ENCODE measurements at places on chromosomes 16 and 17. TPM values are rescaled to one million over a fixed set of nuclear protein-coding genes. Genes with fewer than 3 reads are reported as not detected.

- H3K27me3 ChIP-seq: peaks cover 9% of the 10 kb centered on the region
- H3K4me3 ChIP-seq: no peak overlapping the region
- no peaks in the 10 kb centered on the region for H3K36me3 ChIP-seq
- no peaks in the 10 kb centered on the region for H3K4me1 ChIP-seq
- DNase-seq: no peak
- H3K27ac ChIP-seq: no peak overlapping the region
Measured at GRCh38 chr17:56514899-56515298, 78.6 kb upstream of the NOG start.

DNA sequence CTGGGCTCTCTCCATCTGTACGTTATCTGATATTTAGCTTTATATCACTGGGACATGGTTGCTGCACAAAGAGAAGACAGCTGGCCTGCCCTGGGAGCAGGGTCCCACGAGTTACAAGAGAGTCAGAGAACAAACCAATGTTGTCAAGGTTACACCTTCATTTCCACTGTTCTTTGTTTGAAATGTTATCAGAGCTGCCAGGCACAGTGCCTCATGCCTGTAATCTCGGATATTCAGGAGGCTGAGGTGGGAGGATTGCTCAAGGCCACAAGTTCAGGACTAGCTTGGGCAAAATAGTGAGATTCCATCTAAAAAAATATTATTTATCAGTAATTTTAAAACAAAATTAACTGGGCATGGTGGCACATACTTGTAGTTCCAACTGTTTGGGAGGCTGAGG, 34.6 kb downstream of the ATP6V0A1 start:
- H3K36me3 ChIP-seq: peaks cover 5% of the 10 kb centered on the region
- H3K4me1 ChIP-seq: peaks cover 14% of the 10 kb centered on the region
- no peak overlapping the region for H3K4me3 ChIP-seq
- peaks cover 3% of the 10 kb centered on the region for H3K27me3 ChIP-seq

GRCh38 chr17:45948498-45948880, 50.6 kb upstream of the STH start:
- peaks cover 13% of the 10 kb centered on the region for H3K4me1 ChIP-seq
- no peak for DNase-seq
- H3K27me3 ChIP-seq: peaks cover 37% of the 10 kb centered on the region

DNA sequence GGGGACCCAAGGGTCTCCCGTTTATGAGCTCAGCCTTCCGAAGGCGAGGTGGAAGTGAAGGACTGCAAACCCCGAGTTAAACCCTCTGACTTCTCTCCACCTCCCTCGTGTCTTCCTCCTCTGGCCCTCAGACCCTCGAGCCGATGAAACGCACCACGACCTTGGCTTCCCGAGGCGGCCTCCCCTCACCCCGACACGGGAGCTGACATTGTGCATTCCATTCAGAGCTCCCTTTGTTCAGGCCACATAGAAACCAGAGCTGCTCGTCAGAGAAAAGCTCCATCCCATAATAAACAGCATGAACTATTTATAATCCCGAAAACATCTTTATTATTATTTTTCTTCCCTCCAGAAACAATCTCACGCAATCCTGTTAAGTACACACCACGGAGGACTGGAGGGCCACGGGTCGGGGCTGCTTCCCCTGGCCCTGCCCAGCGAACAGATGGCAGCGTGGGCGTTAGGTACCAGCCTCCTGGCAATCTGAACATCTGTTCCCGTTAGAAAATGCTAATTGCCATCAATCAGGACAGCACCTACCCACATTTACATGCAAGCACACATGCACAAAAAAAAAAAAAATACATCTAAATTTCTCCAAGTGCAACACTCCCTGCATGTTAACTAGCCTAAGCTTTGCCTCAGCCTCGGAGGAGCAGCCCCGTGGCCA, 145.7 kb downstream of the RBFOX3 start:
- no peak overlapping the region for H3K4me3 ChIP-seq
- no peaks in the 10 kb centered on the region for H3K36me3 ChIP-seq
- no peak overlapping the region for H3K27ac ChIP-seq
- no peaks in the 10 kb centered on the region for H3K4me1 ChIP-seq

DNA sequence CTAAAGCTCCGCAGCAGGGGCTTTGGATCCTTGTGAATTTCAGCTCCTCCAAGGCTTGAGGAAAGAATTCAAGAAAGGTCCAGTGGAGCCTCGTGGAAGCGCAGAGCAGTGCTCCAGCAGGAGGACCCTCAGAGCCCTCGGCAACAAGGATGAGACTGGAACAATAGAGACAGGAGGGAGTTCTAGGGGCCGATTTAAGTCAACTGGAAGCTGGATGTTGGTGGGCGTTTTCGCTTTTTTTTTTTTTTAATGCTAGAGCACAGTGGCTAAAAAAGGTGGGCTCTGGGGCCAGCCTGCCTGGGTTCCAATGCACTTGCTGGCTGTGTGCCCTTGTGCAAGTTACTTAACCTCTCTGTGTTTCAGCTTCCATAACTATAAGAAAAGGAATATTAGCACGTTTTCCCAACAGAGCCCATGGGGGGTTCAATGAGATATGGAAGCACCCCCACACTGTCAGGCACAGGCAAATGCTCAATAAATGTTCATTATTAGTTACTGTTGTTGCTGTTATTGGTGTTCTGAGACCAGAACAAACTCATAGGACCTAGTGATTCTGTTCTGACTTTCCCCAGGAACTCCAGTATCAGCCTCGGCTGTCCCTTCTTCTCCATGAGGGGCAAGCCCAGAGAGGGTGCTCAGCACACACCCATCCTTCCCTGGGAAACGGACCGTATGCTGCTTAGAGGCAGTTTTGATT, 5.3 kb upstream of the CBX8 start:
- H3K4me1 ChIP-seq: peaks cover 36% of the 10 kb centered on the region
- DNase-seq: no peak
- H3K4me3 ChIP-seq: peak overlapping the region; percentile 28
- no peaks in the 10 kb centered on the region for H3K36me3 ChIP-seq

GRCh38 chr17:81885869-81886548, 5.4 kb downstream of the ALYREF start:
- H3K36me3 ChIP-seq: peaks cover 41% of the 10 kb centered on the region
- no peak overlapping the region for H3K4me3 ChIP-seq
- peaks cover 11% of the 10 kb centered on the region for H3K4me1 ChIP-seq
- no peak for DNase-seq

GRCh38 chr17:737561-738113, 5.2 kb downstream of the TLCD3A start:
- H3K4me1 ChIP-seq: peaks cover 24% of the 10 kb centered on the region
- no peak overlapping the region for H3K27ac ChIP-seq
- H3K36me3 ChIP-seq: peaks cover 41% of the 10 kb centered on the region
- H3K27me3 ChIP-seq: no peaks in the 10 kb centered on the region
- no peak for DNase-seq

- no peaks in the 10 kb centered on the region for H3K4me1 ChIP-seq
- H3K27ac ChIP-seq: no peak overlapping the region
- no peak for DNase-seq
- H3K4me3 ChIP-seq: no peak overlapping the region
Measured at GRCh38 chr16:35797811-35798210, 2338.4 kb downstream of the TP53TG3F start.

- H3K4me1 ChIP-seq: no peaks in the 10 kb centered on the region
- no peaks in the 10 kb centered on the region for H3K36me3 ChIP-seq
- H3K27me3 ChIP-seq: peaks cover 14% of the 10 kb centered on the region
- no peak overlapping the region for H3K4me3 ChIP-seq
Measured at GRCh38 chr17:51734976-51735375, 423.5 kb downstream of the CA10 start.

DNA sequence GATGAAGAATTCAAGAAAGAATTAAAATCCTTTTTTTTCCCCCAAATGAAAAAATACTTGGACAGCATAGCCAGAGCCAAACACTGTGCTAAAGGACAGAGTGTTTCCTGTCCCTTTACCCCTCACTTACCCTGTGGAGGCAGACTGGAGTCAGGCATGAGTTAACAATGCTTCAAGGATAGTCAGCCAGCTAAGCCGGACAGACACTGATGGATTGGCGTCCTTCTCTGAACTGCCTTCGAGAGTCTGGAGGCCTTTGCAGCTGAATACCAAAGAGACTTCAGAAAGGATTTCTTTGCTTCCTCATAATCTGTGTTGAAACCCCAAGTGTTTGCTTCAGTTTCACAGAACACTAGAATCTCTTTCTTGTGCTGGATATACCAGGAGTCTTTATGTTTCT, 4.6 kb downstream of the METTL9 start:
- H3K36me3 ChIP-seq: peaks cover 5% of the 10 kb centered on the region
- no peak for DNase-seq
- peaks cover 56% of the 10 kb centered on the region for H3K4me1 ChIP-seq
- no peak overlapping the region for H3K4me3 ChIP-seq
- H3K27me3 ChIP-seq: no peaks in the 10 kb centered on the region
- no peak overlapping the region for H3K27ac ChIP-seq

- H3K36me3 ChIP-seq: no peaks in the 10 kb centered on the region
- no peak for DNase-seq
- no peaks in the 10 kb centered on the region for H3K27me3 ChIP-seq
- no peak overlapping the region for H3K4me3 ChIP-seq
- no peak overlapping the region for H3K27ac ChIP-seq
- H3K4me1 ChIP-seq: no peaks in the 10 kb centered on the region
Measured at GRCh38 chr16:49115956-49116355, 165.7 kb downstream of the CBLN1 start.

DNA sequence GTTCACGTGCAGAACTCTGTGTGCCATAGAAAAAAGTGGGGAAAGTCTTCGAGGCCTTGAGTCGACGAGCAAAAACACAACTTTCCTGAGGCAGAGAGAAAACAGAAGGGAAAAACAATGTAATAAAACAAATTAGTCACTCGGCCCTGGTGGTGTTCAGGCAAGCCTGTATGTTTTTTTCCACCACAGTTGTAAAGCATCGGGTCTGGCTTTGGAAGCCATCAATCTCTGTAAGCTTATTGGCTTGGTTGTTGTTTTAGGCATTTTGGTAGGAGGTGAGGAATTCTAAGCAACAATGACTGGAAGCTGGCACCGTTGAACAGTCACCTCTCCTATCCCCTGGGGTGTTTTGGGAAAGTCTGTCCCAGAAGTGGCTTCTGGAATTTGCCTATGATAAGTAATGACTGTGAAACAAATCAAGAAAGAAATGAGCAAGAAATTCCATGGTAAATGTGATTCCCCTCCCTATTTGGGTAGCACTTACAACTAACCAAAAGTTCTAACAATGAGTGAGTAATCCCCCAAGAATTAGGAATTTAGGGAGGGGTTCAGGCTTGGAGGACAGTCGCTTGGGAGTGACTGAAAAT, 2.8 kb downstream of the CDH13 start:
- H3K36me3 ChIP-seq: no peaks in the 10 kb centered on the region
- H3K4me1 ChIP-seq: no peaks in the 10 kb centered on the region
- H3K4me3 ChIP-seq: no peak overlapping the region
- no peak overlapping the region for H3K27ac ChIP-seq
- no peak for DNase-seq
- peaks cover 54% of the 10 kb centered on the region for H3K27me3 ChIP-seq

GRCh38 chr17:65456368-65457151, 104.9 kb downstream of the AXIN2 start:
- peaks cover 7% of the 10 kb centered on the region for H3K27me3 ChIP-seq
- H3K36me3 ChIP-seq: no peaks in the 10 kb centered on the region
- no peak for DNase-seq
- no peaks in the 10 kb centered on the region for H3K4me1 ChIP-seq
- no peak overlapping the region for H3K4me3 ChIP-seq
- no peak overlapping the region for H3K27ac ChIP-seq

- no peak for DNase-seq
- H3K4me1 ChIP-seq: peaks cover 11% of the 10 kb centered on the region
- no peak overlapping the region for H3K27ac ChIP-seq
Measured at GRCh38 chr17:63275318-63275970, 170.7 kb downstream of the CYB561 start.

DNA sequence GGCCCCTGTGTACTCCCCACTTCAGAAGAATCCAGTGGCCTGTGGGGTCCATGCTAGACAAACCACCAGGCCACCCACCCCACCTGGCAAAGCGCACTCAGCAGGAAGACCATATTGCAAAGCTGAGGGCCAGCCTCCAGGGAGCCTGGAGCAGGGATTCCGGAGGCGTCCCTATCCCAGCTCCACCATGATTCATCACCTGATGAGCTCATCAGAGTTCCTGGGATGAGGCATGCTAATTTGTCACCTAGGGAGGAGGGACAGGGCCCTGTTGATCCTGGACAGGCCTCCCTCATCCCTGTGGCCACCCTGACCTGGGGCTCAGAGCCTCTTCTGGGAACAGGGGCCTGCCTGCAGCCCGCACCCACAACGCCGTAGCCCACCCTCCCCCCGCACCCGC, 131.6 kb upstream of the PLCG2 start:
- H3K4me1 ChIP-seq: peaks cover 15% of the 10 kb centered on the region
- no peak for DNase-seq
- peaks cover 9% of the 10 kb centered on the region for H3K36me3 ChIP-seq
- no peaks in the 10 kb centered on the region for H3K27me3 ChIP-seq
- no peak overlapping the region for H3K4me3 ChIP-seq

- H3K27ac ChIP-seq: no peak overlapping the region
- peaks cover 10% of the 10 kb centered on the region for H3K4me1 ChIP-seq
- no peak for DNase-seq
- H3K27me3 ChIP-seq: no peaks in the 10 kb centered on the region
- H3K36me3 ChIP-seq: peaks cover 21% of the 10 kb centered on the region
Measured at GRCh38 chr17:67218385-67218950, 26.5 kb downstream of the HELZ start.

DNA sequence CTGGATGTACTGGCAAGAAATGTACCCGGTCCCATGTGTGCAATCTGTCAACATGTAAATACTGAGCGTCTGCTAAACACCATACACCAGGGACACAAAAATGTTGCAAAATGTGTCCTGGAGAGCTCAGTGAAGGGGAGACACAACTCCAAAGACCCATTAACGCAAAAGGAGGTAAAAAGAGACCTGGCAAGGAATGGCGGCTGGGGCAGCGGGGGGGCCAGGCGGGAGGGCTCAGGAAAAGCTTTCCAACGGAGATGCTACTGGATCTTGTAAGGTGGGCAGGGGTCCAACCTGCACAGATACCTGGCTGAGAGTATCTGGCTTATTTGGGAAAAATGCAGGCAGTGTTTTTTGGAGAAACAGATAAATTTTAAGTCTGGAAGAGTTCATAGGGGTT, 40.7 kb downstream of the ADCY9 start:
- peaks cover 11% of the 10 kb centered on the region for H3K36me3 ChIP-seq
- DNase-seq: no peak
- H3K27me3 ChIP-seq: no peaks in the 10 kb centered on the region
- no peak overlapping the region for H3K4me3 ChIP-seq
- H3K4me1 ChIP-seq: peaks cover 22% of the 10 kb centered on the region

DNA sequence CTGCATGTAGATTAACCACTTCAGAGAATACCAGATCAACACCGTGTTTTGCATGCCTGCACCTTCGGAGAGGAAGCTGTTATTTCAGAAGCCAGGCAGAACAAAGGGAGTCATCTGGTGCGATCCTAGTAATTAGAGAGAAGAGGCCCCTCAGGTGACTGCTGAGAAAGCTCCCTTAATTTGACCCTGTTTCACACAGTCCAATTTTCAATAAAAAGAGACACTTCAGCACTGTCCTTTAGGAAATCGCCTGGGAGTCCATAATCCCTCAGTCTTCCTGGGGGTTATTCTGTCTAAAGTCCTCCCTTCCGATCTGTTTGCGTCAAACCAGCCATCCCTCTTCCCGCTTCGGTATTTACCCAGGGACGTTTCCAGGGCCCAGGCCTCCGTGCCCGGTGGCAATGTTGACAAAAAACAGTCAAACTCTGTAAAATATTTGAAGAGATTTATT, 23.4 kb upstream of the TNRC6C start:
- H3K4me1 ChIP-seq: peaks cover 6% of the 10 kb centered on the region
- no peak overlapping the region for H3K4me3 ChIP-seq

TSPAN10 gene
- 0.99 TPM for total RNA-seq

KRTAP1-1 gene
- total RNA-seq: not detected

LGALS9C gene
- 5.9 TPM for total RNA-seq

NPW gene
- 0.42 TPM for total RNA-seq

CHST5 gene
- not detected for total RNA-seq

KRT28 gene
- total RNA-seq: not detected

CPPED1 gene
- total RNA-seq: 9.7 TPM

CES3 gene
- 4.8 TPM for total RNA-seq

PYCARD gene
- 82.3 TPM for total RNA-seq

MYH3 gene
- 3.6 TPM for total RNA-seq

GNPTG gene
- 46.5 TPM for total RNA-seq

PIRT gene
- not detected for total RNA-seq

ADGRG3 gene
- not detected for total RNA-seq

TP53TG3 gene
- not detected for total RNA-seq

All from activated naive CD8-positive, alpha-beta T cell treated with anti-CD3 and anti-CD28 coated beads, Interleukin-2, amount 10 ng/mL, durations not matched to agents 7 days and 5 days (primary cell).